ENCODE measurements at places on chromosomes 5 and 9.
A peak's percentile ranks its signal among the peaks of the same experiment; 100 is the strongest.

DNA sequence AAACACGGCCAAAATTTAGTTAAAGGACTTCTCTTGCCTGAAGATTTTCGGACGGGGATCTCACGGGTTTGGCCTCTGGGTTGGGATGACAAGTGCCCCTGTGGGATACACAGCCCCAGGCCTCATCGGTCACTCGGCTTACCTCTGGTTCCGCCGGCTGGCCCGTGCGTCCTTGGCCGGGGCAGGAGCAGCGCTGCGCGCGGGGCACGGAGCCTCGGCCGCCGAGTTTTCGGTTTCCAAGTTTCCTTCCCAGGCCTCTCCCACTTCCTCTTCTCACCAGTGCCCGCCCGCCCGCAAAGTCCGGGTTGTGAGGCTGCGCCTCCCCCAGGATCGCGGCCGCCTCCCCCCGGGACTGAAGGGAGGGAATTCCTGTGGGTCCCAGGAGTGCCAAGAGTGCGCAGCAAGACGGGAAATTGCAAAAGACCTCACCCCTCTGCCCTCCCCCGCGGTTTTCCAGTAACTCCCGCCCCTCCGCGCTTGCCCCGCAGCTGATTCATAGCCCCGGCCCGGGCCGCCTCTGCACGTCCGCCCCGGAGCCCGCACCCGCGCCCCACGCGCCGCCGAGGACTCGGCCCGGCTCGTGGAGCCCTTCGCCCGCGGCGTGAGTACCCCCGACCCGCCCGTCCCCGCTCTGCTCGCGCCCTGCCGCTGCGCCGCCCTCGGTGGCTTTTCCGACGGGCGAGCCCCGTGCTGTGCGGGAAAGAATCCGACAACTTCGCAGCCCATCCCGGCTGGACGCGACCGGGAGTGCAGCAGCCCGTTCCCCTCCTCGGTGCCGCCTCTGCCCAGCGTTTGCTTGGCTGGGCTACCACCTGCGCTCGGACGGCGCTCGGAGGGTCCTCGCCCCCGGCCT is at the start of gene OSMR:
Gene OSMR, plus strand, starts transcription at position 487 of the 853 bp plus-strand sequence. CDS start 23,033 bp downstream, outside the sequence.
- DNase-seq, result peak; percentile 91

- DNase-seq, result no peak
Observed at GRCh38 chr9:124174433-124174832, 83.3 kb upstream of the NEK6 start.

GRCh38 chr5:43320846-43321245 is 7.6 kb upstream of the HMGCS1 start:
- DNase-seq, result no peak

GRCh38 chr9:96015876-96016686 is 140.6 kb downstream of the ERCC6L2 start:
- no peak for DNase-seq

DNA sequence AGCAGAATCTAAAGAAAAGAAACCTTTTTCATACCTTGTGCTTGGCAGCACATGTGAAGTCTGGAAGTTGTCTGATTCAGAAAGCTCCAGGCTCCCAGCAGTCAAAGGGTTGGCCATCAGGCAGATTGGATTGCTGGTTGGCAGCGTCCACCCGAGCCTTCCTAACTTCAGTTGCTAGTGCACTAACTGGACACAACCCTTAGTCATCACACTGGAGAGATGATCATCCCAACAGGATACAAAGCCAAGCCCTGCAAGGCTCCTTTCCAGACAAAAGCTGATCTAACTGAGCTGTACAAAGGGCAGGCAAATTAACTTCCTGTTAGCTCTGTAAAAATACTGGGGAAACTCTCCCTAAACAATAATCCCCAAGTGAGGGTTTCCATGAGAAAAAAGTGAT is 185.6 kb downstream of the SNX18 start:
- DNase-seq, result peak; percentile 79

DNA sequence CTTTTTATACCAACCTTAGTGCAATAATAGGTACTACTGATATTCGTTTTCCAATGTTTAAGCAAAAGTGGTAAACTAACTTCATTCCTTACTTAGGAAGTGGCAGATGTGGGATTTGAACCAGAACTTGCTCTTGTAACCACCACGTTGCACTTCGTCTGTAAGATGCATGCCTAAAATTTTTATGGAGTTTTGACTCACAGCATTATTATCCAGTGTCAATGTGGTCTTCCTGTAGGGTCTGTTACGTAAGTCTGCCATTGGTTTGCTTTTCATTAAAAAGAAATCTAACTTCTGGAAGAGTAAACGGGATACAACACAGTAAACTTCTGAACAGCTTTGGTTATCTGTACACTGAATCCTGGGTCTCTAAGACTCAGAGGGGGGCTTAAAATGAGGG is 521.0 kb upstream of the WWC1 start:
- no peak for DNase-seq

DNA sequence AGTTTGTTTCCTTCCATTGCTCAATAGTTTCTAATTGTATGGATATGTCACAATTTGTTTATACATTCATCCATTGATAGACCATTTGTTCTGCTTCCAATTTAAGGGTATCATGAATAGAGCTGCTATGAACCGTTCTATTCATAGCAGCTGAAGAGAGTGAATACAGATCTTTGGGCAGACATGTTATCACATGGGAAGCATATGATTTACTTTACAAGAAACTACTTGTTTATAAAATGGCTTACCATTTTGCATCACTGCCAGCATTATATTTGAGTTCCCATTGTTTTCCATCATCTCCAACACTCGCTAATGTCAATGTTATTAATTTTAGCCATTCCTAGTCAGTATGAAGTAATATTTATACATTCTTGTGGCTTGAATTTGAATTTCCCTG is 549.0 kb downstream of the MAT2B start:
- no peak for DNase-seq

DNA sequence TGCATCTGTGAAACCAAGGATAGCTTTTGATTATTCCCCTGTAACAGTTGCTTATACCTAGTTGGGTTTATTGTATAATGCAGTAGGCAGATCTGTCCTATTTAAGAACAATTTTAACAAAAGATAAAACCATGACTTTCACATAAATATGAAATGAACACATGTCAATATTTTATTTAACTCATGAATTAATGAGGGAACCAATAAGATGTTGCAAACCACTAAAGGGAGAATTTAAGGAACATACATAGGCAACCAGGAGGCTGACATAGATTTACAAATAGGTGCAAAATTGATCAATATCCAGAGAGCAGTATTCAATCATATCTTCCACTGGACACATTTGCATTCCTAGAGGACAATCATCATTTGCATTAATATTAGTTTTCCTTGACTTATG is 280.0 kb upstream of the BRINP1 start:
- no peak for DNase-seq

DNA sequence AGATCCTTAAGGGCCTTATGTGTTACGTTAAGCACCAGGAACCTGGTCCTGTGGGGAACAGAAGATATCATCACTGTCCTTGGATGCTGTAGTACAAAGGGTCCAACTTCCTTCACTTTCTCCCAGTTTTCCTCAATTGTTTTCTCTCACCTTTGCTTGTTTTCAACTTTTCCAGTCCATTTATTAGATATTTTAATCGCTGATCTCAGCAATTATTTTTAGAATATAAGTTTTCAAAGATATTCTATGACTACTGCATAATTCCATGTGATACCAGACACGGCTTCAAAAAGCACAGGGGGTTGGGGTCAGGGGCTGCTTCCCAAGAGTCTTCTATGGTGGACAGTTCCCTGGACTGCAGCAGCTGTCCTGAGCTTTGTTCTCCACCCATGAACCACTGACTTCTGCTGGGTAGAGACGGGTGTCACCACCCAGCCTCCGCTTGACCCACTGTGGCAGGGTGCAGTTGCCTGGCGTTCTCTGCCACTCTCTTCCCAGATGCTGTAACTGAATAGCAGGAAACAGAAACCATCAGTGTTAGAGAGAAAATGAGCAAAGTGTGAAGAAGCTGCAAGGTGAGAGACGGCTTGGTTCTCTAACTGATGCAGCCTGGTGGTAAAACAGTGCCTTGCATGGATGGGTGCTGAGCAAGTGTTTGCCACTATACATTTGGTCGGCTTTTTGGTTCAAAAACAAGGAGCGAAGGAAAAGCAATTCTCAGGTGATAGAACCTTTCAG is 383.0 kb downstream of the RAB3C start:
- DNase-seq, result no peak

GRCh38 chr9:133374612-133375115 is 1.2 kb downstream of the SURF4 start:
- no peak for DNase-seq

DNA sequence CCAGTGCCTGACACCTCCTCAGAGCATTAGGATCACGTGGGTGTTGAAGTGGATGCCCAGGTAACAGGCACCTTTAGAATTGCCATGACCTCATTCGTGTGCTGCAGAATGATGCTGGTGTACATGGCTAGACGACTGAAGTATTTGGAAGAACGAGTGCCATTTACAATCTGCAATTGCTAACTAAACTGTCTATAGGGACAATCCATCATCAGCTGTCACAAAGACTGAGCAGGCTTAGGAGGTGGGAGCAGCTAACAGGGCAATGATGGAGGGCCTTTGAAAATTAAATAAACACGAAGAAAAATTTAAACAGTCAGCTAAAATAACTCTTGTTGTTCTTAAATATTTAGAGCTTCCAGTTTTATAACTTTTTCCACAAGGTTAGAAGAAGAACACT is 375.8 kb downstream of the GADD45G start:
- no peak for DNase-seq

DNA sequence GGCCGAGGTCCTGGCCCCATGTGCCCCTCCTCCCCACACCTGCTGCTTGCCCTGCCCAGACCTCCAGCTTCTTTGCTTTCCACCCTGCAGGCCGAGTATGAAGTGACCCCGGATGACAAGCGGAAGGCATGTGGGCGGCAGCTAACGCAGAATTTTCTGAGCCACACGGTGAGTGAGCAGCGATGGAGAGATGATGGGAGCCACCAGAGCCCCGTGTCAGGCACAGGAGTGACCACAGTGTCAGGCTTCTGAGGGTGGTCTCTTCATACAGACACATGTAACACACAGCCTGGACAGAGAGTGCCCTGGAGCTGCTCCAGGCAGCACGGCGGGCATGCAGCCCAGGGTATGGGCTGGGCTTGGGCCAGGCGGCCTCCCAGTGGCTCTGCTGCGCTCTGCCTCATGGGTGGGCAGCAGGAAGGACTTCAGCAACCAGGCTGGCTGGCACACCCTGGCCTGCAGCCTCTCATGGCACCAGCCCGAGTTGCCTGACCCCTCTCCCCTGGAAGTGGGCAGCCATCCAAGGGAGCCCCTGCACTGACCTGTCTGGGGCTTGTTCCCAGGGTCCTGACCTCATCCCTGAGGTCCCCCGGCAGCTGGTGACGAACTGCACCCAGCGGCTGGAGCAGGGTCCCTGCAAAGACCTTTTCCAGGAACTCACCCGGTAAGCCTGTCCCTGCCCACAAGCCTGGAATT is 5.8 kb downstream of the GRK6 start:
- no peak for DNase-seq

- no peak for DNase-seq
Observed at GRCh38 chr9:89489548-89490530, 8.1 kb downstream of the SEMA4D start.

GRCh38 chr5:148988328-148988727 is 74.5 kb downstream of the SH3TC2 start:
- DNase-seq, result no peak

- DNase-seq, result no peak
Observed at GRCh38 chr9:125462861-125463291, 201.2 kb downstream of the GAPVD1 start.

GRCh38 chr9:126599047-126599650 is 14.6 kb upstream of the LMX1B start:
- no peak for DNase-seq

GRCh38 chr5:86030753-86031152 is 587.0 kb upstream of the COX7C start:
- DNase-seq, result no peak

- no peak for DNase-seq
Observed at GRCh38 chr5:96855031-96855872, 21.0 kb upstream of the ERAP2 start.

GRCh38 chr5:141691867-141692532 is 10.0 kb upstream of the ARAP3 start:
- peak; percentile 86 for DNase-seq

DNA sequence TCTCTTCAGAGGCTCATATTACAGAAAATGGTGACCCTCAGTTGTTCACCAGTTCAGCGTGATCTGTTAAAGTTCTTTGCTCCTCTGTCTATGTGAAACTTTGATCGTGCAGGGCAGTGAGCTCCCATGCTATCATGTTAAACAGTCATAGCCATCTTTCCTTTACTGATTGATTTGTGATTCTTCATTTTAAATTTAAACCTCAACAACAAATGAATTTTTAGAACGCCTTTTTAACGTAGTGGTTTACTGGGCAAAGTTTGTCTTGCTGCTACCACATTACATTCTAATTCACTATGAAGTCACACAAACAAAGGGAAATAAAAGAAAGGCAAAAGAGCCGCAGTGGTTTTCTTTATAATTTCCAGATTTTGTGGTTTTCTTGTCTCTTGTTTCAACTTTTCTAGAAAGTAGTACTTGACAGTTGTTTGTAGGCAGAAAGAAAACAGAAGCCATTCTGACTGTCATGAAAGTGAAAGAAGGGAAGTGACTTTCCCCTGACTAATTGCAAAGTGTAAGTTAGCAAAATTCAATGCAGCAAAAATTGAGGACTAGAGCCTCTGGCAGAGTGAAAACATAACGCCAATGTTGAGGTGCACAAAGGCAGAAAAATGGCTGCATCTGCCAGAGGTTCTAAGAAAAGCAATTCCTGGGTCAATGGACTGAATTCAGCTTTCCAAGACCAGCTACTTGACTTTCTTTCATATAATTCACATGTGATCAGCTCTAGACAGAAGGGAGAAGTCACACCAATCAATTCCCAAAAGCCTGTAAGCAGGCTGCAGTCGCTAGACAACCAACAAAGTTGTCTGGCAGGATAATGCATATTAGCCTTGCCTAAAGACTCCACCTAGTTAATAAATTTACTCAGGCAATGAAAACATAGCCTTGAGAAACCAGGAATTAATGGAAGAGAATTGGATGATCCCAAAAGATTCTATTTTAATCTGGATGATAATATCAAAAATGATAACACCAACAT is 7.1 kb upstream of the IFNA6 start:
- no peak for DNase-seq
